Kidney (tissue), 22 donors: ENCODE measurements at places on chromosomes 13 and 19. TPM values are rescaled to one million over a fixed set of nuclear protein-coding genes. Genes with fewer than 3 reads are reported as not detected.

DNA sequence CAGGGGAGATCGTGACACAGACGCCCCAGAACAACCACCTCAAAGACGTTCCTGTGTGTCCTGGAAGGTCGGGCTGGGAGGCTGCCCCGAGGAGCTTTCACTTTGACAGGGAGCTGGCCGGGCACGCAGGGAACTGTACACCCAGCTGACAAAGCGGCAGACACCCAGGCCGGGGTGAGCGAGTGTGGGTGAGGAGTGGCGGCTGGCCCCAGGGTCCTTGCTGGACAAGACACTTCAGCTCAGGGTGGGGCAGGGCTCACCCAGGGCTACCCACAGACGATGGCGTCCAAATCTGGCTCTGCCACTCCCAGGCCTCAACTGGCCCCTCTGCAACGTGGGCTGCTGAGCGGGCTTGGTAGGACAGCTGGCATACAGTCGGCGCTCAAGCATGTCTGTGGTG is 2.0 kb downstream of the FGF22 start:
- H3K4me3 ChIP-seq, result no peak overlapping the region
- H3K27me3 ChIP-seq, result no peaks in the 10 kb centered on the region
- H3K27ac ChIP-seq, result no peak overlapping the region

The LIM2 gene
- not detected for total RNA-seq

GRCh38 chr13:74931698-74932433 is 550.1 kb downstream of the TBC1D4 start:
- H3K4me3 ChIP-seq, result no peak overlapping the region
- DNase-seq, result no peak
- H3K27me3 ChIP-seq, result no peaks in the 10 kb centered on the region
- H3K36me3 ChIP-seq, result no peaks in the 10 kb centered on the region

GRCh38 chr19:6766357-6767080 is 716 bp downstream of the SH2D3A start:
- H3K4me3 ChIP-seq, result peak overlapping the region; percentile 73
- H3K4me1 ChIP-seq, result no peaks in the 10 kb centered on the region
- no peaks in the 10 kb centered on the region for H3K36me3 ChIP-seq
- no peak for DNase-seq
- peak overlapping the region; percentile 77 for H3K27ac ChIP-seq
- H3K27me3 ChIP-seq, result no peaks in the 10 kb centered on the region

The DCT gene
- total RNA-seq, result 0.13 TPM
